ENCODE measurements at places on chromosomes 12 and 14. TPM values are rescaled to one million over a fixed set of nuclear protein-coding genes. Genes with fewer than 3 reads are reported as not detected.

The FITM1 gene
- not detected for total RNA-seq

DNA sequence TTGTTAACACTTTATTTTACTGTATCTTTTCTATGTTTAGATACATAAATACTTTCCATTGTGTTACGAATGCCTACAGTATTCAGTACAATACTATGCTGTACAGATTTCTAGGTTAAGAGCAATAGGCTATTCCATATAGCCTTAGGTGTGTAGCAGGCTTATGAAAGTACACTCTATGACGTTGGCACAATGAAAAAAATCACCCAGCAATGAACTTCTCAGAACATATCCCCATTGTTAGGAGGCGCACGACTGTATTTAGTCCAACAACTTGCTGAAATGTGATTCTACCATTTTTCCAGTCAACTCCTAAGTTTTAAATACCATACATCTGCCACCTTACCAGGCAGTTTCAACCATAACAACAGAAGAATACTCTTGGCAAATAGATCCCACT lies 1.8 kb downstream of the PARP11 start:
- no peak overlapping the region for H3K27ac ChIP-seq
- H3K4me3 ChIP-seq: peak overlapping the region; percentile 91
- H3K36me3 ChIP-seq: no peaks in the 10 kb centered on the region
- peaks cover 4% of the 10 kb centered on the region for H3K27me3 ChIP-seq

DNA sequence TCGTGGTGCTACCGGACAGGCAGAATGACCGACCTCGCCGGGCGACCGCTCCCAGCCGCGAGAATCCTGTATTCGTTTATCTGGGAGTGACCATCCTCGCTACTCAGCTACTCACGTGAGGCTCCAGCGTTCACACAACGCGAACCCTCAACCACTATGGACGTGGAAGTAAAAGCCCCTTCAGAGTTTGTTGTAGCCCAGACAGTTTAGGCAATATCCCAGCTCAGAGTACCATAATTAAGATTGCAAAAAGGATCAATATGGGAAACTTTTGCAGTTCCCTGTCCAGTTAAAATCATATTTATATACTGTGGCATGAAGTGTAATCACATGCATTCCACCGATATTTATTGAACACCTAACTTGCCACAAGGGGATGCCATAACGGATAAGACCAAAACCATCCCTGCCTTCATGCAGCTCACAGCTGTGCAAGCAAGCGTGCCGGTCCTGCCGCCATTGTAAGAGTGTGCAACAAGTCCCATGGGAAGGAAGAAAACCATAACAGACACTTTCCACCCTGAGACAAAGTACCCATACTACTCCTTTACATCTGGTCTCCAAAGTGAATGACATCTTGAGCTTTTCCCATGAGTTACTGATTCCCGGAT lies 938 bp upstream of the MAX start:
- DNase-seq: peak; percentile 11
- H3K27ac ChIP-seq: peak overlapping the region; percentile 83
- H3K4me3 ChIP-seq: peak overlapping the region; percentile 94
- peaks cover 38% of the 10 kb centered on the region for H3K4me1 ChIP-seq
- H3K27me3 ChIP-seq: no peaks in the 10 kb centered on the region

DNA sequence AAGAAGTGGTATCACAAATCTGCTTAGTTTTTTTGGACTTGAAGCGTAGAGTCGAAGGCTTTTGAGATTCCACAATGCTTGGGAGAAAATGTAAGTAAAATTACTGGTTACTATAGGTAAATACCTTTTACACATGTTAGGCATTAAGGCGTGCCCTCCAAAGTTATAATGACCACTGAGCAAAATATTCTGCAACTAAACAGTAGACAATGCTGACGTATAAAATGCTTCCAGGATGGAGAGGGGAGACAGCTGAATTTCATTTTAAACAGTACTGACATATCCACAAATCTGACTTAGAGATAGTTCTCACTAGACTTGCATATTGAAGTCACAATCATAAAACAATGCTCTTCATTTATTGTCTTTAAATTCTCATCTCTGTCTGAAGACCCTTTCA lies 144.5 kb upstream of the DCN start:
- H3K4me1 ChIP-seq: peaks cover 27% of the 10 kb centered on the region
- H3K36me3 ChIP-seq: no peaks in the 10 kb centered on the region
- peak overlapping the region; percentile 26 for H3K27ac ChIP-seq
- DNase-seq: no peak
- H3K4me3 ChIP-seq: peak overlapping the region; percentile 63

The KLRD1 gene
- 0.29 TPM for total RNA-seq

DNA sequence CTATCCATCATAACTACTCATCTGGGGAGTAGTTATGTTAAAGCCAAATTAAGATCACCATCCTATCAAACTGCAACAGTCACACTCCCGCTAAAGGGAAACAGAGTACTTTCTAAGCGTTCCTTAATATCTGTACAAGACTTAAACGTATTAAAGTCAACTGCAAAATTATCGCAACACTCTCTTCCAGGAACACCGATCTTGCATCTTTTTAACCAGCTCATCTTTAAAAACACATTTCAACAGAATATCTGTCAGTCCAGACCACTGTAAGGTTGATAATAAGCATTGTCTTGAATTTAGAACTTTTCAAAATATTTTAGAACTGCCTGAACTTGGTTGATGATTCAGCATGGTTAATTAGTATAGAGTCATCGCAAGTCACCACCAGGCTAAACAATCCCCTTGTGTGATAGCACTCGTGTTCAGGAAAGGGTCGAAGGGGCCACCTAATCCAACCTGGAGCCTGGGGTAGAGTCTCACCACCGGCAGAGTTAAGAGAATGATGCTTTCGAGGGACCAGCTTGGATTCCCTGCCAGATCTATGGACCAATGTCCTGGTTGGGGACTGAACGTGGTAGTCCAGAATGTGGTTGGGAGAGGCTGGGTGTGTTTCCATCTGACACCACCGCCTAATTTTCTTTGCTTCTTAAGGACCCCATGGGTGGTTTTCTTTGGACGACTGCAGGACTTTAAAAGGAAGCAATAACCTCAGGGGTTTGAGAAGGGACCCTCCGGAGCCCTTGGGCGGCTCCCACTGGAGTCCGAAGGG lies 890 bp downstream of the SPTLC2 start:
- H3K36me3 ChIP-seq: peaks cover 23% of the 10 kb centered on the region
- peak overlapping the region; percentile 95 for H3K4me3 ChIP-seq
- peak overlapping the region; percentile 80 for H3K27ac ChIP-seq
- peaks cover 41% of the 10 kb centered on the region for H3K4me1 ChIP-seq

- DNase-seq: peak; percentile 9
- H3K27ac ChIP-seq: no peak overlapping the region
- H3K4me3 ChIP-seq: no peak overlapping the region
Observed at GRCh38 chr14:103141117-103141796, 18.0 kb downstream of the TNFAIP2 start.

The RBM23 gene
- total RNA-seq: 44.9 TPM

The EML5 gene
- 10.1 TPM for total RNA-seq

DNA sequence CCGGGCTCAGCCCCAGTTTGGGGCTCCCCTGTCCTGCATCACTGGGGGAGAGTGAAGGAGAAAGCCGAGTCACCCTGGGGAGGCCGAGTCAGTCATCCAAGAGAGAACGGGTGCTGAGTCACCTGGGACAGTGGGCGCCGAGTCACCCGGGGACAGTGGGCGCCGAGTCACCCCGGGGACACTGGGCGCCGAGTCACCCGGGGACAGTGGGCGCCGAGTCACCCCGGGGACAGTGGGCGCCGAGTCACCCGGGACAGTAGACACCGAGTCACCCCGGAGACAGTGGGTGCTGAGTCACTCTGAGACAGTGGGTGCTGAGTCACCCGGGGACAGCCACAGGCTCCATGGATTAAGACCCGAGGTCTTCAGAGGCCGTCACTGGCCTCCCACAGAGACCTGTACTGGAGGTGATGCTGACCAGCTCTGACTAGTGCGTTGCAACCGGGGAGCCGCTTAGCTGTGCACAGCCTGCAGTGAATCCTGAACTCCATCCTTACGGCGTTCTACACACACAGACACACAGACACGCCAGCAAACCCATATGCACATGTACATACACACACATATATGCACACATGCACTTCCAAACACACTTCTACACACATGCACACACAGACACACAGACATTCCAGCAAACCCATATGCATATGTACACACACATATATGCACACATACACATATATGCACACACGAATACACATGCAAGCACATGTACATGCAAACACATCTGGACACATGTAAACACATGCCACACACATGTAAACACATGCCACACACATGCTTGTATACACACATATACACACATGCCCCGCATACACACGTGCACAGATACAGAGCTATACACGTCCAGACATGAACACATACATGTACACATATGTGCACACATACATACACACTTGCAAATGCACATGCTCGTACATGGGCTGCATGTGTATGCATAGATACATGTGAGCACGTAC lies 64.9 kb upstream of the GALNT9 start:
- no peak for DNase-seq
- no peak overlapping the region for H3K27ac ChIP-seq
- peaks cover 4% of the 10 kb centered on the region for H3K36me3 ChIP-seq
- H3K27me3 ChIP-seq: peaks cover 8% of the 10 kb centered on the region
- H3K4me3 ChIP-seq: no peak overlapping the region
- H3K4me1 ChIP-seq: no peaks in the 10 kb centered on the region

DNA sequence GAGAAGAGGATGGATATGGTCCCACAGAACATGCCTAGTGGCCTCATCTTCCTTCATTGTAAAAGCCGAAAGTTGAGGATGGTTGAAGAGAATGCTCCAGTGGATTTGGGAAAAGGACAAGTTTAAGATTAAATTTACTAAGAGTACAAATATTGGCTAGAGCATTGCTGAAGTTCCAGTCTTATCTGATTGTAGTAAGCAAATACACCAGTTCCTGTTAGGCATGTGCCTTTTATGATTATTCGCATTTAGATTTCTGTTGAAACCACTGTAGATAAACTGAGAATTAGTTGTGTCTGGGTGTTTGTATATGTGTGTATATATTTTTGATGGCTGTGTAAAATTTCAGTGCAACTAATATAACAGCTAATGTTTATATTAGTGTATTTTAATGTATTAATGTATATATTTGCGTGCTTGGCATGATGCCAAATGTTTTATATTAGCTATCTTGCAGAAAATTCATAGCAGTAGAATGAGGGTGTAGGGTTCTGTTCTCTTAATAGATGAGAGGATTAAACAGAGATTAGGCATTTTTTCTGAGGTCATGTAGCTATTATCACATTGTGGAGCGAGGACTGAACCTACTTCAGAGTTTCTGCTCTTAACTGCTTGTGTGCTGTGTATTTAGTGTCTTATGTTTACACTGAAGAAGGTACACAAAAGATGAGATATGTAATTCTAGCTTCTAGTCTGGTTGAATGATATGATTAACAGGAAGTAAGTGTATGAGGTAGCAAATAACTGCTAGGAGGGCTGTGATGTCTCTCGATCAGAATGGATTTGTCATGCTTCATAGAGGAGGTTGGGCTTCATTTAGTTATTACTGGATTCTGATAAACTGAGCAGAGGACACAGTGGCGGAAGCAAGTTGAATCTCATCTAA lies 21.1 kb downstream of the FKBP3 start:
- H3K27ac ChIP-seq: peak overlapping the region; percentile 60
- H3K4me1 ChIP-seq: peaks cover 17% of the 10 kb centered on the region
- peaks cover 18% of the 10 kb centered on the region for H3K36me3 ChIP-seq
- no peaks in the 10 kb centered on the region for H3K27me3 ChIP-seq
- no peak overlapping the region for H3K4me3 ChIP-seq

- H3K27me3 ChIP-seq: no peaks in the 10 kb centered on the region
- peak; percentile 47 for DNase-seq
- H3K27ac ChIP-seq: peak overlapping the region; percentile 42
Observed at GRCh38 chr12:65999564-66000280, 130.8 kb downstream of the LLPH start.

The ENDOU gene
- total RNA-seq: not detected

The GTF2A1 gene
- 46.0 TPM for total RNA-seq

DNA sequence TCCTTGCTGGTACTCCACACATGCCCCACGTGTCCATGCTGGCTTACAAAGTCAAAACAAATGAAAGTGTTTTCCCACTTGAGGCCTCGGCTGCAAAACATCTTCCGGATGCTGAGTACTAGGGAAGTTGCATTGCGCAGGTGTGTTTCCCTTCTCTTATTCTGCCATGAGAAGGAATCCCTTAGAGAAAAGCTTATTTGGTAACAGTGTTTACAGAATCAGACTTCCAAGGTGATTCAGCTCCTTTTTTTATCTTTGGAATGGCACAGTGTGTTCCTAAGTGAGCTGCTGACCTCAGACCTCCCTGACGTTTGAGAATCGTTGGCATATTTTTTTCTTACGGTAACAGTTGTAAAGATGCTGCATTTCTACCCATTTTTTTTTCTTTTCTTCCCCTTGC lies 211.3 kb downstream of the ESR2 start:
- peaks cover 2% of the 10 kb centered on the region for H3K27me3 ChIP-seq
- H3K4me1 ChIP-seq: 0 out of 2 replicates have a peak, but pooled peaks cover 6% of the 10 kb centered on the region
- no peak overlapping the region for H3K27ac ChIP-seq
- no peaks in the 10 kb centered on the region for H3K36me3 ChIP-seq

DNA sequence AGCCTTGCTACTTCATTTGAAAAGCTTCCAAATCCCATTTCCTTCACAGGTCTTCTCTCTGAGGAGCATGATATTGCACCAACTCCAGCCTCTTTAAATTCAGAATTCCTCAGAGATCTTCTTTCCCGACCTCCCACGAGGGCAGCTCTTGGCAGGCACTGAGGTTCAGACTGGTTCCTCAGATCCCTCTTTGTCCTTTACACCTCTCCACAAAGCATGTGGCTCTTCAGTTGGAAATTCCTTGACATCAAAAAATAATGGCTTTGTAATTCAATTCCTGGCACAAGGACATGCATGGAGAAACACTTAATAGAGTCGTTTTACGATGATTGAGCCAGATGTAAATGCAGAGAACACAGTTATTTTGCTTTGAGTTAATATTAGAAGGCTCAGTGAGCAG lies 63.2 kb upstream of the TMX1 start:
- H3K27me3 ChIP-seq: peaks cover 26% of the 10 kb centered on the region
- no peaks in the 10 kb centered on the region for H3K36me3 ChIP-seq
- no peak overlapping the region for H3K27ac ChIP-seq
- DNase-seq: no peak
- H3K4me3 ChIP-seq: no peak overlapping the region

- H3K27ac ChIP-seq: peak overlapping the region; percentile 73
- H3K36me3 ChIP-seq: no peaks in the 10 kb centered on the region
- no peak overlapping the region for H3K4me3 ChIP-seq
- peaks cover 19% of the 10 kb centered on the region for H3K4me1 ChIP-seq
- peaks cover 10% of the 10 kb centered on the region for H3K27me3 ChIP-seq
Observed at GRCh38 chr12:12081836-12082497, 11.2 kb downstream of the BCL2L14 start.
